GM12864 (cell line): ENCODE measurements at places on chromosomes 5 and 9.

- no peak for DNase-seq
These were observed 76.4 kb downstream of the EHMT1 start for GRCh38 chr9:137694962-137695875.

DNA sequence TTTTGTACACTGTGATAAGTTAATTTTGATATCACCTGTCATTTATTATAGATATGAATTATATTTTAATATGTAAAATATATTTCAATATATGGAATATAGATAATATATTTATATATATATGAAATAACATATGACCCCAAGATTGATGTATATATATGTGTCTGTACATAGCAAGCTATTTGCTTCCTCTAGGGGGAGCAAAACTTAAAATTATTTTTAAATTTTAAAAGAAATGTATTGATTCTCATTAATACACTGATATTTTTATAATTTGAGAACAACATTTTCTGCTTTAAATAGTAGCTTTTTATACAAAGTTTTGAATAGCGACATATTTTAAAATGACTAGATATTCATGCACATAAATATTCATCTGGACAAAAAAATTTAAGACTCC is 272.0 kb downstream of the DMRTA1 start:
- DNase-seq = no peak

DNA sequence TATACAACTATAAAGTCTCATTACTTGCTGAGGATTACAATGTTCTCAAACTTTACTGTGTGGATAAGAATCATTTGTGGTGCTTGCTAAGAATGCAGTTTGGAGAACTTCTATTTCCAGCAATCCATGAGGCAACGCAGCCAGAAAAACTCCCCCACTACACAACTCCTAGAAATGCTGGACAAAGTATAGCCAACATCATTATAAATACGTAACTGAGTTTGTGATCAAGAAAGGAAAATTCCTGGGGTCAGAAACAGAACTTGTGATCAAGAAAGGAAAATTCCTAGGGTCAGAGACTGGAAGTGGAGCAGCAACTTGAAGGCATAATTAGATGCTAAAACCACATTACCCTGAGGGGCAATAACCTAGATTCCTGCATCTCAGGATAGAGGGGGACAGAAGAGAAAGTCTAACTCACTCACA is 81.1 kb downstream of the MAT2B start:
- no peak for DNase-seq

DNA sequence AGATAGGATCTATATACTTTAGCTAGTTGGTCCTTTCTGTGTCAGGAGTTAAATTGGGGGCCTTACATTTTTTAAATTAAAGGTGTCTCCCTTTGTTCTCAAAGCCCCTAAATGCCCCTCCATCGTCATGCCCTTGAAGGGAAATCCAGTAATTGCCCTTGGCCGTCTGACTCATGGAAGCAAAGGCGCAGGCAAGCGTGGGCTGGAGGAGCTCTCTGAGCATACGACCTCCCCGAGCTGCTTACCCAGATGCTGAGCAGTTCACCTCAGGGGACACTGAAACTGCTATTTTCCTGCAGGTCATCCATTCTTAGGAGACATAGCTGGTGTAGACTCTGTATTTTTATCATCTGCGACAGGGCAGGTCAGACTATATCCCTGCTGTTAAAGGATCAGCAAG is 23.0 kb downstream of the PCSK1 start:
- no peak for DNase-seq

DNA sequence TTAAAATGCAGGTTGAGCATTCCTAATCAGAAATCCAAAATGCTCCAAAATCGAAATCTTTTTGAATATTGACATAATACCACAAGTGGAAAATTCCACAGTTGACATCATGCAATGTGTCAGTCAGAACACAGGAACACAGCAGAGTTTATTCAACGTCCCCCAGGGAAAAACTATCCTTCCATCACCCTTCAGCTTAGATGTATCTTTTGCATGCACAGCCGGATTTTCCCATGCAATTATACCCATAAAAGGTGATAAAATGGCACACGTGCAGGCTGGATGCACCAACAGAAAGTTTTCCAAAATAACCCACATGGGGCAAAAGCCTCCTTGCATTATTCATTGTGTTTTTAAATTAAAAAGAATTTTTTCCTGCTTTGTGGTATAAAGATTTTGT is 71.2 kb downstream of the RAB24 start:
- DNase-seq = no peak
